ENCODE measurements at places on chromosomes 1 and 21.

DNA sequence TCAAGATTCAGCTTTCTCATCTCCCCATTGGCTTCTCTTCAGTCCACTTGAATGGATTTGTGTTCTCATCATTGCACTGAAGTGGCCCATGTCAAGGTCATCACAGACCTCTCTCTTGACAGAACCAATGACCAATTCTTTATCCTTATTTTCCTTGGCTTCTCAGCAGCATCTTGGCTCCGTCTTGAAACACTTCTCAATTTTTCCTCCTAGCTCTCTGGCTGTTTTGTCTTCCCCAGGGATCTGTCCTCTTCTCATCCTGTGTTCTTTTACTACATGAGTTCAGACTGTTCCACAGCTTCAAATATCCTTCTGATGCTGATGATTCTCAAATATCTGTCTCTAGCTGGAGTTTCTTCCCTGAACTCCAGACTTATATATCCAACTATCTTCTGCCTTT is 78.6 kb downstream of the COLGALT2 start:
- DNase-seq, result no peak

DNA sequence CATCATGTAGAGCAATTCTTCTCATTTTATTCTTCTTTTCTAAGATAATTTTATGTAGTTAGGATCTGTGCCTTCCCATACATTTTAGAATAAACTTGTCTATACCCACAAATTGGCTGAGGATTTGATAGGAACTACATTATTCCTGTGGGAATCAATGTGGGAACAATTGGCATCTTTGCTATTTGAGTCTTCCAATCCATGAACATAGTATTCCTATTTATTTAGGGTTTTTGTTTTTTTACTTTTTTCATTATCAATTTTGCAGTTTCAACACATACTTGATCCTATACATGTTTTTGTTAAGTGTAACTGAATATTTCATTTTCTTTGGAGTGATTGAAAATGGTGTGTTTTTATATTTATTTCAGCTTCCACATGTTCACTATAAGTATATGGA is 8.1 kb upstream of the WNT9A start:
- DNase-seq, result no peak

DNA sequence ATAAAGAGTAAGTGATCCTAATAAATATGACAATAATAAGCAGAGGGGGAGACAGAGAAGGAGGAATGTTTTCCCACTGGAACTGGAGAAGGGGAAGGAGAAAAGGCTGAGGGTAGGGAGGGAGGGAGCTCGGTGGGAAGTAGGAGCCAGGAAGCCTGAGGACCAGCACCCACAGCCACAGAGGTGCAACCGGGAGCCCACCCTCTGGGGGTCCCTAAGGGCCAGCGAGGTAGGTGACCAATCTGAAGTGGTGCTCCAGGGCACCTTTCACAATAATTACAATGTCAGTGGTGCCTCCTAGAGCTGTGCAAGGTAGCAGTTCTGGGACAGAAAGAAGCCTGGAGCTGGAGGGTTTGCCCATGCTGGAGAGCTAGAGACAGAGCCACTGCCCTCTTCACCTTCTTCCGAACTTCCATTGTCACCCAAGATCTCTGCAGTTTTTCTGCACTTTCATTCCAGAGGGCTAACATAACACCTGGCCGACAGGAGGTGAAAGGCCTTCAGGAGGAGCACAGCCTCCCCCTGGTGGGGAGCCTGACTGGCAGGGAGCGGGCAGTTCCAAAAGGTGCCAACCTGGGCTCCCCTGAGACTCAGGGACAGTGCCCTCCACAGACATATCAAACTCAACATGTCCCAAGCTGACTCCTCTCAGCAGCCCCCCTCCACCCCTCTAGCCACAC is 4.1 kb upstream of the AHCYL1 start:
- DNase-seq, result no peak

GRCh38 chr1:193799948-193800690 is 613.7 kb upstream of the B3GALT2 start:
- DNase-seq, result no peak

GRCh38 chr1:201310251-201310985 is 27.1 kb downstream of the PKP1 start:
- DNase-seq, result no peak

DNA sequence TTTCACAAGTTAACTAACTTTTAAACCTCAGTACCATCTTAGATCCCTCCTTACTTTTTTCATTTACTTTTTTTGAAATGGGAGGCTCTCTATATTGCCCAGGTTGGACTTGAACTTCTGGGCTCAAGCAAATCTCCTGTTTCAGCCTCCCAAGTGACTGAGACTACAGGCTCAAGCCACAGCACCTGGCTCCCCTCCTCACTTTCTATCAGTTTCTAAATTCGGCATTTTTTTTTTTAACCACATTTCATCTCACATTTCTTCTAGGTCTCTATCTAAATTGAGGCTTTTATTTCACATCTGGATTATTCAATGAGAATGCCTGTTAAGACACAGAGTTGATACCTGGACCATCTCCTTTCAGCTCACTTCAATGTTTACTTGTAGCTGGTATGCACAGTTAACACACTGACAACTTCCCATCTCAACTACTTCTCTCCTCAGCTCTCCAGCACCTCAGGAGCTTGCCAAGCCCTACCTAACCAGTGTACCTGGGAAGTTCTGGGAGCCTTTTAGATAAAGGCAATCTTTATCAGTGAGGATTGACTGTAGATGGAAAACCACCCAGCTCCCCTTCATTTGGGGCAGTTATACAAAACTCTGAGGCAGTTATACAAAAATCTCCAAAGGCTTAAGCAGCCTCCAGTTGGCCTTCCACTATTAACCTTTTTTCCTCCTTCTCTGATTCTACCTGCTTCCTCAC is 3.4 kb downstream of the USP33 start:
- DNase-seq, result no peak

DNA sequence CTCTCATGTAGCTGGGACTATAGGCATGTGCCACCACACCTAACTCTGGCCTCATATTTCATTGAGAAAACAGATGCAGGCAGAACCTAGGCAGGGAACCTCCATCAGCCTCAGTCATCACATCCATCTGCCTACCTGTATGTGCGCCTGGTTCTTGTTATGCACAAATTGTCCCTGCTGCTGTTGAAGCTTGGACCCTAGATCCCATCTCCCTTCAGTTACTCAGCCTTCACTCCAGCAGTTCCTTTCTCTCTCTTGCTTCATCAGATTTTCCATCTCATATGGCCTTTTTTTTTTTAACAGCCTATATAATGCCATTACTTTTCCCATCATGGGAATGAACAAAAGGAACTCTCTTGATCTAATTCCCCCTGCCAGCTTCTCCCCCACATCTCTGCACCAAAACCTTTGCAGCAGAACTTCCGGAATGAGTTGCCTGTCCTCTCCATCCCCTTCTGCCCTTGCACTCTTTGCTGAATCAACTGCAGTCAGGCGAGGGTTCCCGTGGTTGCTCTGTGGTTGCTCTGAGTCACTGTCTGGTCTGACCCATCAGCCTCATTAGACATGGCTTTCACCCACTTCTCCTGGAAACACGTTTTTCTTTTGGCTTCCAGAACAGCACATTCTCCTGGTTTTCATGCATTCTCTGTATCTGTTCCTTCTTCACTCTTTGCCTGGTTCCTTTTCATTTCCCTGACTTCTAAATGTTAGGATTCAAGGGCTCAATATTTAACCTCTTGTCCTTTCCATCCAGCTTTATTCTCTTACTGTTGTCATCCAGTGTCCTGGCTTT is 41.5 kb downstream of the UBE4B start:
- DNase-seq, result no peak

DNA sequence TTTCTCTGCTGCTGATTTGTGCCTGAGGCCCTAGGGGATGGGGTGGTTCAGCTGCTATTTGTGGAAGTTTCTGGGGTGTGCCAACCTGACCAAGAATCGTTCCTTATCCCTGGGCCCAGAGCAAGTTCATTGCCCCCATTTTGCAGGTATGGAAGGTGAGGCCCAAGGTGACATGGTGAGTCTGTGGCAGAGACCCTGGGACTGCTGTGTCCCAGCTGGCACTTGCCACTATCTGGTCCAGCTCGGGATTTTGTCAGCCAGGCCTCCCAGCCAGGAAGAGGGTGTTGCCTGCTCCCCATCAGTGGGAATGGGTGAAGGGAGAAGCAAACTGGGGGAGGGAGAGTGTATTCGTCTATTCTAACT is 18.9 kb upstream of the LRP8 start:
- DNase-seq, result no peak

GRCh38 chr1:226586650-226587422 is 38.3 kb downstream of the STUM start:
- no peak for DNase-seq

DNA sequence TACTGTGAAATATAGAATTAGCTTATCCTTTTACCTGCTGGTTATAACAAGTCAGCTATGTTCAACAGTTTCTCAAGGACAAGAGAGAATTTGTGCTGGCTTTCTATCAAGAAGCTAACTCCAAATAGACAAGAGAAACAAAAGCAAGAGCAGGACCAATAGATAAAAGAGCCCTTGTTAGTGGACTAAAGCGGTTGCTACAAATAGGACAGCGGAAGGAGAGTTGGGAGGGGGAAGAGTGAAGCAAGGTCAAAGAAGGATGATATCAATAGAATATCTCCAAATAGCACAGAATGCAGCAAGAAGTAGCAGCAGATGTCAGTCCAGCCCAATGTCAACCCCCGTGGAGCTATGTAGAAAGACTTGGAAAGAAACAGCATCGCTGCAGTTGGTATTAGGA is 53.0 kb upstream of the AKT3 start:
- DNase-seq, result no peak

- no peak for DNase-seq
Measured at GRCh38 chr1:3290915-3291314, 163.6 kb upstream of the ARHGEF16 start.

GRCh38 chr1:21865943-21866706 is 54.1 kb downstream of the LDLRAD2 start:
- peak; percentile 42 for DNase-seq

- no peak for DNase-seq
Measured at GRCh38 chr1:39925721-39926342, 24.1 kb upstream of the MYCL start.

GRCh38 chr1:26168410-26169197 is at the start of gene C1orf232:
C1orf232 (minus strand) TSS chr1:26168963; CDS start chr1:26168499, 464 bp downstream.
- DNase-seq, result no peak

DNA sequence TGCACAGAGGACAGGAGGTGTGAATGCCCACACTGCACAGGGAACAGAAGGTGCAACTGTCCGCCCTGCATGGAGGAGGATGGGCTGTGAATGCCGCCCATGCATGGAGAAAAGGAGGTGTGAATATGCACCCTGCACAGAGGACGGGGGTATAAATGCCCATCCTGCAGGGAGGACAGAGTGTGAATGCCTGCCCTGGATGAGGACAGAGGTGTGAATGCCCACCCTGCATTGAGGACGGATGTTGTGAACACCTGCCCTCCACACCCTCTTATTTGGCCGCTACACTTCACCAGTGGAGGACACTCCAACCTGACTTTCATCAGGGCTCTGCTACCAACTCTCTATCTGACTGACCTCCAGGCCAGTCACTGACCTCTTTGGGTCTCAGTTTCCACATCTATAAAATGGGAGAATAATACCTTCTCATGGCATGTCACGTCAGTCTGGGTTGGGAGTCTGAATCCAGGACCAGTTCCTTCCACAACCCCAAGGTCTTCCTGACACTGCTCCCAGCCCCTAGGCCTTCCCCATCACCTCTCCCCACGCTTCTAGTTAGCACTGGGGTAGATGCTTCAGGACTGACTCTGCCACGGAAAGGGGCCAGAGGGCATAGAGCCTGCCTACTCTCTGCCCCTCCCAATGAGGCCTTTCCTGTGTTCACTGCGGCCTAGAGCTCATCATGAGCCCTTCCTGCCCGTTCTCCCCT is 28.4 kb downstream of the ZBTB17 start:
- no peak for DNase-seq
